ENCODE measurements at places on chromosomes 3 and 15.

DNA sequence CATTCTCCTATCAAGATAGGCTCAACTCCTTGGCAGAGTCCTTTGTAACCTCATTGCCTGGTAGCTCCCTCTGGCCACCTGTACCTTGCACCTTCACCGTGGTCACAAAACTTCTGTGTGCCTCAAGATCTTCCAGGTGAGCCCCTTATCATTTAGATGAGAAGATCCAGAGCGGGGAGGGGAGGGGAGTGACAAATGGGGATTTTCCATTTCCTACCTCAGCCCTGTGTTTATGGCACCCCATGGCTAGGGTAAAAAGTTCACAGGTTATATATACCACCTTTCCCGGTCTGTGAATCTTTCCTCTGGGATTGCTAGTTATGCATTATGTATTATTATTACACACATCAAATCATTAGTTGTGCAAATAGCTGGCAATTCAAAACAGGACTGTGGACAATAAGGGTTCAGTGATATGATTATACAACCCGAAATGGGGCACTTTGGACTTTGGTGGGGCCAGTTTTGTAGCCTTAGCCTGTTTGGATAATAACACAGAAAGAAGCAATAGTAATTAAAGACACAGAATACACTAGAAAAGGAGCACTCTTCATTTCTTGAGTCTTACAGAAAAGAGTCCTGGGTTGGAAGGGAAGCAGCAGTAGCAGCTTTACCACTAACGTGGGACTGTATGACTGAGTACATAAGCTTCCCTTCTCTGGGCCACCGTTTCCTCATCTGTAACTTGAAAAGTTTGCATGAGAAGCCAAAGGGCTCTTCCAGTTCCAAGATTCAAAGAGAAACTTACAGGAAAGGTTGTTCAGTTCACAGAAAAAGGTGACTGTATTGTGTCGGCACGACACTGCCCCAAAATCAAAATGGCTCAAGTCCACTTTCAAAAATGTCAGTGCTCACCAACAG is 7.1 kb downstream of the TLE3 start:
- DNase-seq, result no peak

- no peak for DNase-seq
Observed at GRCh38 chr3:10764259-10765051, 51.6 kb upstream of the SLC6A11 start.

DNA sequence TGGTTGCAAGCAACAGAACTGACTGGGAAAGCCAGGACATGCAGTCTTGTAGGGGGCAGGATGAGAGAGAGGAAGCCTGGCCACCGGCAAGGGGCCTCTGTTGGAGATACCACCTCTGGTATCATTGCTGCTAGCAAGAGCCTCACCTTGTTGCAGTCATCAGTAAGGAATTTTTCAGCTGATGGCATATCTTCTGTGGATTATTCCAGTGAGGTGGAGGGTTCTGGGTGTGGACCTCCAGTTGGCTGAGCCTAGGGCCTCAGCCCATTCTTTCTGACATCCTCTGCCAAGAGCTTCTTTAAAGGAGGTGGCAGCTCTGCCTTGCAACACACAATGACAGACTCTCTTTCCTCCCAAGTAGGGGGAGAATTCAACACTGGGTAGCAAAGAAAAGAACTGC is 128.9 kb downstream of the AQP9 start:
- no peak for DNase-seq

DNA sequence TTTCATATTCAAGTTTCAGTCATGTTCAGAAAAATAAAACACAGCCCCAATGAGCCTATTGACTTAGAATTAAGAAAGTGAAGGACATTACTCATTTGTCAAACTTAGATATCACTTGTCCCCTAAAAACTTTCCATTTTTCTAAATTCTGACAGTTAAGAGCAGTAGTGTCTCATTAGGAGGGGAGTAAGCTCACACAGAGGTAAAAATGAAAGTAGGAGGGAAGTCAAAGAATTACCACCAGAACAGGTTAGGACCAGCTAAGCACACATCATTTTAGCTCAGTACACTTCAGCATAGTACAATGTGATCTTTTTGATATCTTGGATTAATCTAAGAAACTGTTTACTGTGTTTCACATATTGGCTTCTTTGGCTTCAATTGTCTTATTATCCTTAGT is 64.3 kb downstream of the OSTN start:
- DNase-seq, result no peak

DNA sequence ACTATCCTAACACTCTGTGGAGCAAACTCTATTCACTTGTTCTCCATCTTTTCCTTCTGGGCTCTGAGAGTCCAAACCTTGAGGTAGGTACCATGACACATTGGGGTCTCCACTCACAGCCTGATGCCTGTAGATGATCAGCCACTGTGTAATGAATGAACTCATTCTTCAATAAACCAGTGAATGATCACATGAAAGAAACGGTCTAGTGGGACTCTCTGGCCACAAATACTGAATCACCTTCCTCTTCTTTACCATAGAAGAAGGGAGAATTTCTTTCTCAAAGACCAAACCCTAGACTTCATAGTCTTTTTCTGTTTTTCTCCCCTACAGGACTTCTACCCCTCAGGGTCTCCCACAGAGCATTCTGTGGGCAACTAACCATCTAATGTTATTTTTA is 20.5 kb upstream of the ABHD2 start:
- DNase-seq, result no peak

DNA sequence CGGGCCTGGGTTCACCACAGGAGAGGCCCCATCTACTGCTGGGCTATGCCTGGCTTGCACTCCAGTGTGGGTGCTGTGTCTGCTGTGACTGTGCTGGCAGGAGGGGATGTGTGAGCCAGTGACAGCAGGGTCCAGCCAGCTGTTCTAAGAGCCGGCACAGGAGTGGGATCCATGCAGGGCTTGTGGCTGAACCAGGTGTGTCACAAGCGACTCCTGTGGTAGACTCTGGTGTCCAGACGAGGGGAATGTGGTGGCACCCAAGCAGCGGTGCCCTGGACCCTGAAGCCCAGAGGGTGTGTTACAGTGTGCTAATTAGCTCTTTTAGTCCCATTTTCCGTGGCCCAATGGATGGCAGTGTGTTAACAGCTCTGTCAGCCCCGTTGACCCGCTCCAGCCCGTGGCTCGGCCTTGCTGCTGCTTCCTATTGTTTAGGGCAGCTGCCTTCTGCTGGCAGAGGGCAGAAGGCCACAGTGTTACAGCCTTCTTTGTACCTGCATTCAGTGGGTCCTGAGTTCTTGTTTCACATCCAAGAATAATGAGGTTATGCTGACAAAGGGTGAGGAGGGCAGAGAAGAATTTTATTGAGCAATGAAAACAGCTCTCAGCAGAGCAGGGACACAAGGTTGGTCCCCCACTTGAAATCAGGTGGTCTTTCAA is 78.5 kb upstream of the RNU6-1 start:
- DNase-seq, result no peak

Data from NCI-H446 treated with DMSO at 0.1 percent for 48 hours (cell line).